ENCODE measurements at places on chromosomes 11 and 22.
A peak's percentile ranks its signal among the peaks of the same experiment; 100 is the strongest.

GRCh38 chr11:83663446-83663845 is 377.3 kb upstream of the CCDC90B start:
- no peak for DNase-seq

DNA sequence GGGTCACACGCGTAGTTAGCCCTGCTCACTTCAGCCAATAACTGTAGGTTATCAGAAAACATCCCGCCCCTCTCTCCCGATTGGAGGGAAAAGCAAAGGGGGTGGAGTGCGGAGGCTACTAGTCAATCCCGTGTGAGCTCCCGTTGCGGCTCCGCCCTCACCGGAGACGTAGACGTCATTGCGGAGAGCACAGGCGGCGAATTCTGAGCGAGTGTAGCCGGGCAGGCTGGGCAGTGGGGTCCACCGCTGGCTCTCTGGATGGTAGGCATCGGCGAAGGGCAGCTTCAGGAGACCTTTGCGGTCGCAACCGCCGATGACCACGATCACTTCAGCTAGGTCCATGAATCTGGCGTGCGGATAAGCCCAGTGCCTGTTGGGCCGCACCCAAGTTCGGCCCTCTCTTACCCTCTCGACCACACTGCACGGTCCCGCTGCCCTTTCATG is 4.7 kb downstream of the KLHL35 start:
- peak; percentile 18 for DNase-seq

DNA sequence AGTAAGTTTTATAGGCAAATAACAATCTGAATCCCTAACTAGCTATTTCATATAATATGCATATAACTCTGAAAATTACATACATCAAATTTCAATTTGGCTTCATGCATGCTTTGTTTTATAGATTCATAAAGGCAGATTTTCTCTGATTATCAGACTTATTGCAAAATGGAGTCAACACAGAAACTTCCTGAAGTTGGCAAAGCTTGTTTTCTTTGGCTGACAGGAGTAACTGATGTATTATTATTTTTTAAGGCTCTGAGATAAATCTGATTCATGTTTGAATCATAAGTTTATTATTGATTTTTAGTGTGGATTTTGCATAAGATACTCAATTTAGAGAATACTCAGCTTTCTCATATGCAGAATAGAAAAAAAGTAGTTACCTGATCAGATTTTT is 356.3 kb upstream of the CCDC90B start:
- no peak for DNase-seq

- DNase-seq: no peak
Observed at GRCh38 chr22:46352691-46353386, 17.3 kb downstream of the TRMU start.

DNA sequence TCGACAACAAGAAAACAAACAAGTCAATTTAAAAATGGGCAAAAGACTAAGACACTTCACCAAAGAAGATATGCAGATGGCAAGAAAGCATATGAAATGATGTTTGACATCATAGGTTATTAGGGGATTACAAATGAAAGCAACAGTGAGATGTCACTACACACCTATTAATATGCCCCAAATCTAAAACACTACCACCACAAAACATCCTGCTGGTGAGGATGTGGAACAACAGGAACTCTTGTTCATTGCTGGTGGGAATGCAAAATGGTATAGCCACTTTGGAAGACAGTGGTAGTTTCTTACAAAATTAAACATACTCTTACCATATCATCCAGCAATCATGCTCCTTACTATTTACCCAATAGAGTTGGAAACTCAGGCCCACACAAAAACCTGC is 29.0 kb downstream of the PRRG4 start:
- DNase-seq: no peak

Data from activated naive CD4-positive, alpha-beta T cell (primary cell).